ENCODE measurements at places on chromosomes 1 and 21.

DNA sequence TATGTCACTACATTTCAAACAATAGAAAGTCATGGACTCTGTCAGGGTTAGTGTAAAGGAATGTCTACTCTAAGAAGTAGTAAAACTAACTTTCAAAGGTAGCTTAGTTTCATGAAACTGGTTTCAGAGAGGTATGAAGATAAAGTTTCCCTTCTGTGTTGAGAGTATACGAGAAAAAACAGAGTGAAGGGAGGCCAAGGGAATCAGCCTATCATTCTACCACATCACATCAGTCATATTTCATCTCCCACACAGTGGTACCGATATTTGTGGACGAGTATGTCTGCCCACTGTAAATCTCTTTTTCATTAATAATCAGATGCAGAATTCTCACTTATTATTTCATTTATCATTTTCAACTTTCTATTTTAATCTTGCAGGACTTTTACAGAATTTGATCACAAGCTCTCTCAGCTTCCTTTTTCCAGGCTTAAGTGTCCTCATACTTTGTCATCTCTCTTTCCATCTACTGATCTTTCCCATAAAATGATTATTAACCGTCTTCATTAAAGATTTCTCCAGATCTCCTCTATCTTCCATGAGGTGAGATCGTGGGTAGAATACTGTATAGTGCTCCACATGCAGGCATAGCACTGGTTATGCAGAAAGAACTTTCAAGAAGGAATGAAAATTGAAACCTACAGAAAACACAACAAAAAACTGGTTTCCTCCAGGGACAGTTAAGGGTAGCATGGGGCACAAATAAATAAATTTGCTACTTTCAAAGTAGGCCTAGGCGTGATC is 11.5 kb upstream of the IFI16 start:
- no peak for DNase-seq

GRCh38 chr1:223834660-223835263 is 11.0 kb downstream of the TP53BP2 start:
- no peak for DNase-seq

DNA sequence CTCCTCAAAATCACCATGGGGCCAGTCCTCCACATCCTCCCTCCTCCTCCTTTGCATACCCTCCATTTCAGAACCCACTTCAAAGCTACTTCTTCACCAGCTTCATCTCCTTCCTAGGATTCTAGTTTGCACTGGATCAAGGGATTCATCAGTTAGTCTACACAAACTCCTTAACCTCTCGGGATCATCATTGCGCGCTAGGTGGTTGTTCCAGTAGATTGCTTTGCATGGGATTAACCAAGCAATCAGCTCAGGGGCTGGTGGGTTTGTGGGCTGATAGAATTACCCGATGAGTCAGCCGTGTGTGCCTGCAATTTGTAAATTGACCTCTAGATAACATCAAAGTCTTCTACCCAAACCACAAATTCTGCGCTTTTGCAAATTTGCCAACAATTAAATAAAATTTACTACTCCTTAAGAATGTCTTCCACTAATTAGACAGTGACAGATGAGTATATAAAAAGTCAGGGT is 7.7 kb downstream of the KANK4 start:
- DNase-seq, result no peak

DNA sequence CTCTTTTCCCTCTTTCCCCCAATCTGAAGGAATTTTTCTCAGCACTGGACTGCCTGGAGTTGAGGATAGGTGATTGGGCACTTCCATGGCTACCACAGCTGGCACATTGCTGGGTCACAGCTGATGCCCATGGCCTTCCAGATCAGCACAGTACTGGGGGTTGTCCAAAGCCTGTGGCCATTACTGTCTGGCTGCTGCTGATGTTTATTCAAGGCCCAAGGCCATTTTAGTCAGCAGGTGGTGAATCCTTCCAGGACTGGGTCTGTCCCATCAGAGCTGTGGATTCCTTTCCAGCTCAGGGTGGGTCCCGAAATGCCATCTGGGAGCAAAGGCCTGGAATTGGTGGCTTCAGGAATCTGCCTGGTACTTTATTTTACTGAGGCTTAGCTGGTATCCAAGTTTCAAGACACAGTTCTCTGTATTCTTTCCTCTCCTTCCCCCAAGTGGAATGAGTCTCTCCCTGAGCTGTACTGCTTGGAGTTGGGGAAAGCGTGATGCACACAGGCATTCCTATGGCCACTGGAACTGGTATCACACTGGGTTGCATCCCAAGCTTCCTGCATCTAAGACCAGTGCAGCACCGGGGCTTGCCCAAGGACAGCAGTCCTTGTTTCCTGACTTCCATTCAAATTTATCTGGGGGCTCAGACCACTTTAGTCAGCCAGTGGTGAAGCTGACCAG is 19.1 kb downstream of the GPR88 start:
- no peak for DNase-seq

GRCh38 chr1:151975311-151976014 is 18.2 kb downstream of the S100A10 start:
- DNase-seq, result no peak

- no peak for DNase-seq
These were observed 102.7 kb downstream of the ZNF281 start for GRCh38 chr1:200306944-200307754.

- no peak for DNase-seq
These were observed 633 bp upstream of the ETNK2 start for GRCh38 chr1:204152310-204153044.

- DNase-seq, result peak; percentile 34
These were observed 11.3 kb downstream of the LDLRAD2 start for GRCh38 chr1:21823206-21823979.

GRCh38 chr1:66542314-66542713 is 8.4 kb downstream of the SGIP1 start:
- no peak for DNase-seq

GRCh38 chr1:157044326-157044725 is 1.2 kb downstream of the ARHGEF11 start:
- DNase-seq, result no peak

- no peak for DNase-seq
These were observed 12.2 kb downstream of the ADSS2 start for GRCh38 chr1:244439391-244440032.

GRCh38 chr1:85349224-85349623 is 72.8 kb upstream of the BCL10 start:
- DNase-seq, result no peak

- DNase-seq, result no peak
These were observed 26.4 kb downstream of the USP48 start for GRCh38 chr1:21756393-21757089.

GRCh38 chr1:155043301-155043702 is 7.8 kb upstream of the ADAM15 start:
- no peak for DNase-seq

DNA sequence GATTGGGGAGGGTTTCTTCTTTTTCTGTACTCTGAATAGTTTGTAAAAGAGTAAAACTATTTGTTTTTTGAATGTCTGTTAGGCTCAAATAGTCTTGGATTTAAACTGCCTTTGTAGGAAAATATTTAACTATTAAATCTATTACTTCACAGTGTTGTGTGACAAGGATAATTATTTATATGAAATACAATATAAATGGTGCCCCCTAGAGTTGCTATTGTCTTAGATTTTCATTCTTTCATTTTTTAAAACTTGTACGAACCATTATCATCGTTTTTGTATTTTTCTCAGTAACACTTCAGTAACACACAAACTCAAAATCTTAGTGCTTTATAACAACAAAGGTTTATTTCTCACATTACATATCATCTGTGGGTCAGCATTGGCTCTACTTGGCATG is 37.4 kb downstream of the C1orf185 start:
- DNase-seq, result no peak

- DNase-seq, result peak; percentile 31
These were observed 202.1 kb upstream of the SGIP1 start for GRCh38 chr1:66331658-66332547.

DNA sequence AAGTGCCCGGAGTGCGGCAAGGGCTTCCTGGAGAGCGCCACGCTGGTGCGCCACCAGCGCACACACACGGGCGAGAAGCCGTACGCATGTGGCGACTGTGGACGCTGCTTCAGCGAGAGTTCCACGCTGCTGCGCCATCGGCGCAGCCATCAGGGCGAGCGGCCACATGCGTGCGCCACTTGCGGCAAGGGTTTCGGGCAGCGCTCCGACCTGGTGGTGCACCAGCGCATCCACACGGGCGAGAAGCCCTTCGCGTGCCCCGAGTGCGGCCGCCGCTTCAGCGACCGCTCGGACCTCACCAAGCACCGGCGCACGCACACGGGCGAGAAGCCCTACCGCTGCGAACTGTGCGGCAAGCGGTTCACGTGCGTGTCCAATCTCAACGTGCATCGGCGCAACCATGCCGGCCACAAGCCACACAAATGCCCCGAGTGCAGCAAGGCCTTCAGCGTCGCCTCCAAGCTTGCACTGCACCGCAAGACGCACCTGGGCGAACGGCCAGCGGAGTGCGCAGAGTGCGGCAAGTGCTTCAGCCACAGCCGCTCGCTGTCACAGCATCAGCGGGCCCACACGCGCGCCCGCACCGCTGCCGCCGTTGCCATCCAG is 10.0 kb downstream of the ZNF672 start:
- no peak for DNase-seq

DNA sequence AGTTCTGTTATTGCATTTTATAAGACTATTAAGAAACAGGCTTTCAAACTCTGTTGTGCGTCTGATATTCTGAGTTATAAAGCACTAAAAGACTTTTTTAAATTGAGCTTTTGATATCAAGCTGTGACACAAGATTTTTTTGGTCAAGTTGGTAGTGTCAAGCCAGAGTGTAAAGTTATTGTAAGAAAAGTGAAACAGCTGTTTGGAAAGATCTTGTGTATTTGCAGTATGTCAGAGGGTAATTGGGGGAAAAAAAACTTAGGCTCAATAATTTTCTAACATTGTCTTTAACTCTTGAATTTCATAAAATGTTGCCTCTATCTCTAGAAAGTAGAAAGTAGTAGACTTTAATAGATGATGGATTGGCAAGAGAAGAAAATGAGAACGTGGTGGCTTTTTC is 3.8 kb downstream of the CACYBP start:
- no peak for DNase-seq

DNA sequence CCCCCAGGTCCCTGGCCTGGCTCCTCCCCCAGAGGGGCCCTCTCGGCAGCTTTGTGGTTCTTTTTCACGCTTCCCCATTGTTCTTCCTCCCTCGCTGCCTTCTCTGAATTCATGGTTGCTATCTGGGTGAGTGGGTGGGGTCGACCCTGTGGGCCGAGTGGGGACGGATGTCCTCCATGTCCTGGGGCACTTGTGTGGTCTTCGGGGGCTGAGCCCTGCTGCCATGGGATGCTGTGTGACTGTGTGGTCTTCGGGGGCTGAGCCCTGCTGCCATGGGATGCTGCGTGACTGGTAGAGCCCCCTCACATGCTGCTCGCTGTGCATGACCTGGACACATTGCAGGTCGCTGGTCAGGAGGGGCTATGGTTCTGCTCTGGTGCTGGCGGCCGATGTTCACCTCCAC is 21.6 kb upstream of the DIP2A start:
- no peak for DNase-seq

DNA sequence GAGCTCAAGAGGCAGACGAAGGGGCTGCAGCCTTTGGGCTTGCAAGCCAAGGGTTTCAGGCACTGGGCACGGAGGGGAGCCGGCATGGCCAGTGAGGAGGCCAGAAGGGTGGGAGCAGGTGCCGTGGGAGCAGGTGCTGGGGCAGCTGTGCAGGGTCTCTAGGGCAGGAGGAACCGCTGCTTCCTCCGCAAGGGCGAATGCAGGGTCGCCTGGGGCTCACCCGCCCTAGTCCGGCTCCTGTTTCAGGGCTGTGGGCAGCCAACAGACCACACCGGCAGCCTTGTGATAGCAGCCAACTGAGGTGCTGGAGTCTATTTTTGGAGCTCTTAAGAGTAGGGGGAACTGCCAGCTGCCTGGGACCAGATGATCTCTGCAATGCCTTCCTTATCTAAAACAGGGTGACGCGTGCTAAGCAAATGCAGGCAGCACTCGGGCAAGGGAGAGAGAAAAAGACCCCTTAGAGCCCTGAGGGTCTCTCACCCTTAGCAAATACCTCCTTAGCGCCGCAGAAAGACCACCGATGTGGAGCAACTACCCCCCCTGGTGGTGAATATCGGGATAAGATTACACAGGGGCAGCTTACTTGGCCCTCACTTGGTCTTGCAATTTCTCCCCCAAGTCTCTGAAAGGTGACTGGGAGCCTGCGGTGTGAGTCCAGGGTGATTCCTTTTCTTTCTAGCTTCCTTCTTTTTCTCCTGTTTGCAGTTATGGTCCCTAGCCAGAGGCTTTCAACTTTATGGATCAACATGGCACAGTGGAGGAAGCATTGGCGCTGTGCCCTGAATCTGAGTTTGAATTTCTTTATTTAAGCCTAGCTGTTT is 20.7 kb upstream of the MAPKAPK2 start:
- DNase-seq, result peak; percentile 75

DNA sequence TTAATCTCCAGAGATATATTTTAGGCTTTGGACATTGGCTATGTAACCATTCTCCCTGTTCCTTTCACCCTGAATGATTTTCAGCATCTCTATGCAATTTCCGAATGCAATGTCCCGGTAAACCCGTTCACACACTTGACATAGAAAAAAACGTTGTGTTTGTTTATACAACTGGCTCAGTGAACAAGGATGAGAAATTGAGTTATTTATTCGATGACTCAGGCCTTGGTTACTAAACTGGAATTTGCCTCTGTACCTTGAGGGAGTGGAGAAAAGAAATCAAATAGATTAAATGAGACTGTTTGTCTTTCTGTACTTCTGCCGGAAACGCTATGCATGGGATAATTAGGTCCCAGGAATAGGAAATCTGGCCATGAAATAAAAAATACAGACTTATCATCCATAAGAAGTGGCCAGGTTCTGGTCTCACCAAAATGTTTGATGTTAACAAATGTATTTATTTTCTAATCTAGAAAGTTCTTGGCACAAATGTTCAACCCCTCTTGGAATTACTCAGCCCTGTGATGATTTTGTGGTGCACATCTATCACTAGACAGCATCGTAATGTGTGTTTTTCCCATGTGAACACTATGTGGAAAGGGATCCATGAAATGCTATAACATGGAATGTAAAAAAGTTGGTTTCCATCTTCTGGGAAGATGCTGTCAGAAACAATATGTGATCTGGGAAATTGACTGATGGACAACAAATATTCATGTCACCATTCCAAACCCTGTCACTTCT is 253.9 kb downstream of the DUSP10 start:
- DNase-seq, result no peak

GRCh38 chr1:68796888-68797287 is 300.0 kb upstream of the DEPDC1 start:
- DNase-seq, result no peak

DNA sequence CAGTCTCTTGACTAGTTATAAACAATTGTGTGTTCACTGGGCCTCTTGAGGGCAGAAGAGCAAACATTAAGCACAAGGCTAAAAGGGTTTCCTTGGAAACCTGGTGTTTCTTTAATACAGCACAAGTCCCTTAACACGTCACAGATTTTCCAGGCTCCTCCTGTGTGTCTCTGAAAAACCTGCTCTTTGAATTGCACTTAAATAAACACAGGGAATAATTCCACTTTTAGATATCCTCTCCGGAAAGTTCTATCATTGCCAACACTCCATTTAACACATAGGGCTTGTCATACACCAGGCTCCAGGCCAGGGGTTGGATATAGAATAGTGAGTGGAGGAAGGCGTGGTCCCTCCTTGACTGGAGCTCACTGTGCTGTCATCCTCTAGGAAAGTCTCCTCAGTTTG is 442.6 kb downstream of the DSCAM start:
- no peak for DNase-seq

All from trophoblast cell (in vitro differentiated cells and primary cell).